ENCODE measurements at places on chromosomes 1 and 21. TPM values are rescaled to one million over a fixed set of nuclear protein-coding genes. Genes with fewer than 3 reads are reported as not detected.

Gene SPATA46
- not detected for total RNA-seq

Gene HAO2
- total RNA-seq: not detected

Gene HHAT
- 1.4 TPM for total RNA-seq

Gene ATXN7L2
- total RNA-seq: 1.0 TPM

Gene CLCA4
- total RNA-seq: not detected
